ENCODE measurements at places on chromosomes 11 and 22.

GRCh38 chr11:78223320-78223954 lies 34.7 kb downstream of the USP35 start:
- no peak for DNase-seq

DNA sequence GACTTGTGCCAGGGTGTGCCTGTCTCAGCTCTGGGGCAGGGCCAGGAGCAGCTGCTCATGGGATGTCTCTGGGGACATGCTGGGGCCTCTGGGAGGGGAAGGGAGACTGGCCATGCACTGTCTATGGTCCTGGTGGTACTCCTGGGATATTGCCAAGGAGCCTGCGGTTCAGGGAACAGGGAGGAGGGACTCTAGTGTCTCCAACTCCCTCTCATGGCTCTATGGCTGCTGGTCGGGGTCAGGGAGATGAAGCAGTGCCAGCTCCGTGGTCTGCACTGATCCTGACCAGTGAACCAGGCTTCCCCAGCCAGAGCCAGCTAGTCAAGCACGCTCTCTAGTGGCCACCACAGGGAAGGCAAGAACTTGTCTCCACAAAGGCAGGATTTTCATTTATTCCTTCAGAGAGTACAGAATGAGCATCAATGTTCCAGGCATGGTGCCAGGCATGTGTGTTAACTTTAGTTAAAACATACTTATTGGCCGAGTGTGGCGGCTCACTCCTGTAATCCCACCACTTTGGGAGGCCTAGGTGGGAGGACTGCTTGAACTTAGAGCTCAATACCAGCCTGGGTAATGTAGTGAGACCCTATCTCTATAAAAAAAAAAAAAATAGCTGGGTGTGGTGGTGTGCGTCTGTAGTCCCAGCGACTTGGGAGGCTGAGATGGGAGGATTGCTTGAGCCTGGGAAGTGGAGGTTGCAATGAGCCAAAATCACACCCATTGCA lies 2.5 kb upstream of the BEST1 start:
- DNase-seq: peak; percentile 84

DNA sequence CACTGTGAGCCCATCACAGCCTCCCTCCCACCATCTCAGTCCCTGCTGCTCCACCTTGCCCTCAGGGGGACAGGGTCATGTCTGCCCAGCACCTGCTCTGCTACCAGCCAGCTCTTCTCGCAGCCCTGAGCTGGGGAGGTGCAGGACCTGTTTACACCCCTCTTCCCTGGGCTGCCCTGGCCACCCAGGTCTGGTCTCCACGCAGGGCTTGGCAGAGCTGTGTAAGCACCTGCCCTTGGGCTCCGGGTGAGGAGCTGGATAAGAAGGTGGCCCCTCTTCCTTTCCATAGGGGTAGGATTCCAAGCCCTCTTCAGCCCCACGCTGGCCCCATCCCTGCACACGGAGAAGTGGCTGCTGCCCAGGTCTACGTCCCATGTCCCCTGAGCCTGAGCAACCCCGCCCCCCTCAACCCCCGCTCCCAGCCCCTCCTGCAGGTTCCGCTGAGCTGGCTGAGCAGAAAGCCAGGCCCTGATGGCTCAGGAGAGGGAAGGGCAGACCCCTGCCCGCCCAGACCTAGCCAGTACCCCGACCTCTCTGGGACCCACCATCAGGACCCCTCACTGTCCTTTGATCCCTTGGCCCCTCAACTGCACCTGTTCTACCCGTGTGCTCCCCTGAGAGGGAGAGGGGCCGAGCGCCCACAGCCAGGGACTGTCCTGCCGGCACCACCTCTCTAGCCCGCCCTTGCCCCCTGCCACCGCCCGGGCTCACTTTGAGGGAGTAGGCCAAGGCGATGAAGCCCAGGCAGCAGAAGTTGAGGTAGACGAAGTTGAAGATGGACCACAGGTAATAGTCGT lies 3.2 kb downstream of the IFITM10 start:
- DNase-seq: no peak

GRCh38 chr11:116176484-116177005 lies 596.2 kb downstream of the BUD13 start:
- DNase-seq: no peak

- no peak for DNase-seq
Observed at GRCh38 chr11:89493431-89493830, 2.3 kb upstream of the NOX4 start.

GRCh38 chr11:44338698-44339529 lies 29.0 kb upstream of the ALX4 start:
- no peak for DNase-seq

- no peak for DNase-seq
Observed at GRCh38 chr11:128616161-128616560, 28.8 kb upstream of the ETS1 start.

DNA sequence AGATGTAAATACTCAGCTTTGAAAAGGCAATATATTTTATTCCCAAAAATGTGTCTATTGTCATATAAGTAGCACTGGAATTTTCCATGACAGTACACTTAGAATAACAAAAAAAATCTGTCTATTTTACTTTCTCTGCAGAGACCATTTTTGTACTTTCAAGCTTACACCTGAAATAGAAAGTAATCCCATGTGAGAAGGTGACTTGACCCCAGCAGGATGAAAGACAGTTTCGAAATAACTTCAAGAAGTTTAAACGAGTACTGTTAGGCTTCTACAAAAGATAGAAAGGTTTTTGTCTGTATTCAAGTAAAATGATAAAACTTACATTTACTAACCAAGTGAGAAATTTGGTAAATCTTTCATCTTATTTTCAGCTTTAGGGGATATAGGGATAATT lies 259.9 kb upstream of the CTSC start:
- no peak for DNase-seq

- no peak for DNase-seq
Observed at GRCh38 chr11:26018336-26018735, 313.6 kb upstream of the ANO3 start.

DNA sequence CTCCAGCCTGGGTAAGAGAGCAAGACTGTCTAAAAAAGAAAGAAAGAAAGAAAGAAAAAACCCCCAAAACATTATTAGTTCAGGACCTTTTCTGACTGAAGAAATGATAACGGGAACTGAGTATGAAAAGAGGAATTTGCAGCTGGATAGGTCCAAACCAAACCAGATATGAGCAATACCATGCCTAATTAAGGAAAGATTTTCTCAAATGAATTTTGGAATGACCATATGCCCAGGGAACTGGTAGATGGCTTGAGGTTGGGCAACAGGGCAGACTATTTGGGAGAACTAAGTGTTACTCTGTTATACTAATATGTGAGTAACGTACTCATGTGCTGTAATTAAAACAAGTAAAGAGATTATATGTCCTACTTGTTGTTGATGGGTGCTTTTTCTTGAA lies 186.1 kb downstream of the TMEM135 start:
- DNase-seq: no peak

GRCh38 chr11:12827929-12828812 lies 153.9 kb downstream of the TEAD1 start:
- no peak for DNase-seq

GRCh38 chr22:45329530-45329936 lies 19.8 kb downstream of the FAM118A start:
- no peak for DNase-seq

- no peak for DNase-seq
Observed at GRCh38 chr11:69551963-69552362, 70.5 kb downstream of the LINC01488 start.

DNA sequence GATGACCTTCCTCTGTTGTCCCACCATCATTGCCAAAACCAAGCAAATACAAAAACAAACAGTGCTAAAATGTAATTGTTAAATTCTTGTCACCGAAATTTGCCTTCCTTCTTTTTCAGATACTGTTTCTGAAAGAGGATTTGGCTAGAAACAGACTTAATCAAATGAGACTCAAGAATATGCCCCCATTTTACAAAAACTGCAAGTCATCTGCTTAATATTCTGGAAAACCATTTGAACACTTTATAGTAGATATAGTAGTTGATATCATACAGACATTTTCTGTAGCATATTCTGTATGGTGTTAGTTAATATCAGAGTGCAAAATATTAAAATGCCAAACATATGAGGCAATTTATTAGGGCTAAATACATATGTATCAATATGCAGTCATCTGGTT lies 3.5 kb downstream of the OR5M1 start:
- DNase-seq: no peak

DNA sequence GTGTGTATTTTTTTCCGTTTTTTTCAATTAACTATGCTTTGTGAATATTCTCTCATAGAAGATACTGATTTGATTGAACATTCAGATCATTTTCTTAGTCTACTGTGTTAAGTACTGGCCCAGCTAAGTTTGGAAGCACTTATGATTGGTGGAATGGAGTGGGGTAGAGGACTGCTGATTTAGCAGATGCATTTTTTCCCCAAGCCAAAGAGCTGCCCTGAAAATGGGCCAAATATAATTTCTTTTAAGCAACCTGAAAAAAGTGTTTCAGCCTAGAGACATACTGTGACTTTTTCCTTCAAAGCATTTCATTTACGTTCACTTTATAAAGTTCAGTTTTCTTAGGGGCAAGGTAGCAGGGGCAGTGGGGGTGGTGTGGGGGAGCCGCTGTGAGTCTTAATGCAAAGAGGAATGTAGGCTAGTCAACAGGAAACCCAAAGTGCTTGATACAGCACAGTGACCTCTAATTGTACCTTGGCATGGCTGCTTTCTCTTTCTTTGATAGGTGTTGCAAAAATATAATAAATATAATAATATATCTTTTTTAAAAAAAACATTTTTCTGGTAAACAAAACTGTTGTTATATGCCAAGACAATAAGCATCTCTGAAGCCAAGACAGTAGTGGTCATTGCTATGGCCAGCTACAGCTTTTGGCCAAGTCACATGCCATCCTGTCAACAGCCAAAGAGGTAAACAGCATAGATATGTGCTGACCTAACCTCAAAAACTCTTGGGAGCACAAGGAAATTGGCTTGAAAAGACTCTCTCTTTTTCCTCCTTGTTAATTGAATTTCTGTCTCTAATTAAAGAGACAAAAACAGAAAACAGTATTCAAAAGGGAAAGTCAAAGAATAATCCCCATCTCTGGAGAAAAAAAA lies 58.8 kb downstream of the LIF start:
- DNase-seq: no peak

DNA sequence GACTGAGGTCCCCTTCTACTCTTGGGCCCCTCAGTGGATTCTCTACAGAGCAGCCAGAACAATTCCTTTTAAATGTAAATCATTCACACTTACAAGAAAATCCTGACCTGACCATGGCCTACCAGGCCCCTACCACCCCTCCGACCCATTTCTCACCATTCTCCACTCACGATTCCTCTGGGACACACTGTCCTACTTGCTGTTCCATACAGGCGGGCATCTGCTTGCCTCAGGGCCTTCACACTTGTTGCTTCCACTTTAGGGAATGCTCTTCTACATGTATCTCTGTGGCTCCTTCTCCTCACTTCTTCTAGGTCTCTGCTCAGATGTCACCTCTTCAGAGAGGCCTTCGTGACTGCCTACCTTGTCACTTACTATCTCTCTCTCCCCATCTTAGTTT lies 3.4 kb downstream of the USH1C start:
- no peak for DNase-seq

DNA sequence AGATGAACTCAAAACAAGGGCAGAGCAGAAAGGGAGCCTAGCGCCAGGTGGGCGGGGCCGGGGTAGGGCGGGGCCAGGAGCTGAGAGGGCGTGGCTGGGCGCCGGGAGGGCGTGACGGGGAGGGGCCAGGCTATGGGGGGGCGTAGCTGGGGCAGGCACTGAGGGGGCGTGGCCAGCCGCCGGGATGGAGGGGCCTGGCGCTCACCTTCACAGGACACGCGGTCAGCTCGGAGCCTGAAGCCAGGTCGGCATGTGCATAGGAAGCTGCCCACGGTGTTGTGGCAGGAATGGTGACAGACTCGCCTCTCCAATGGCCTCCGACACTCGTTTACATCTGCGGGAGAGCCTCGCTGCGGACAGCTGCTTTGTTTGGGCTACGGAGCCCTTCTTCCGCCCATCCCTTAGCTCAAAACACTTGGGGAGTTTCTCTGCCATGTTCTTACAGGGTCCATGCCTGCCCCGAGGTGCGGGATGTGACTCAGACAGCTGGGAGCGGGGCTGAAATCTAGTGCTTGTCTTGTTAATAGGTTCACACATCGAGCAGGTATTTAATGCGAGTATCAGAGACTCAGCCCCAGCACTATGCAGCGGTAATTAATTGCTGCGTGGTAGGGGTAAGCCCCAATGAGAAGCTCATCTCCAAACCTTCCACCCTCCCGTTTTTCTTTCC lies 13.4 kb downstream of the VWCE start:
- DNase-seq: peak; percentile 65

DNA sequence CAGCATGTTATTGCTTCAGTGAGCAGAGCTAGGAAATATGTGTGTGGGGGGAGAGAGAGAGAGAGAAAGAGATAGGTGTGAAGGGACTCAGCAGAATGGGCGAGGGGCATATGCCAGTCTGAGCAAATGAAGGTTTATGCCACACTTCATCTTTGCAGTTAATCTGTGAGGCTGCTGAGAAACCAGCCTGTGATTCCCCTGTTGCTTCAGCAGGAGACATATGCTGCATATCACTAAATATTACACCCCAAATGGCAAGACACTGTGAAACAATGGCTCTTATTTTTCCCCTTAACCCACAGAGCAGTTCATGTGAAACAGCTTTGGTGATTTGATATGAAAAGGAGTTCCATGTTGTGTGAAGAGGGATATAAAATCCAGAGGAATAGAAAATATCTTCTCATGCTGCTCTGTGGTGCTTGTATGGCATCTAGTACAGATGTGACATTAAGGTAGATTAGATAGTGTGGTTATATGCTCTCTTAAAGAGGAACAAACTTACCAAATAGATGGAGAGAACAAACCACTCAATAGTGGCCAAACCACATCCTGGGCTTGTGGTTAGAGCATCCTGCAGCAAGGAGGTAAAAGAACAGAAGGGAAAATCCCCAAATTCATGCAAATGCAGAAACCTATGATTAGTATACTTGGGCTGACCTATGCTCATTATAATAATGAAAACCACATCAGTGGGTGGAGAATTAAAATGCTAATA lies 864.2 kb downstream of the FAM181B start:
- DNase-seq: peak; percentile 95

- DNase-seq: peak; percentile 71
Observed at GRCh38 chr11:95715777-95716241, 73.8 kb downstream of the FAM76B start.

- DNase-seq: peak; percentile 18
Observed at GRCh38 chr11:81674211-81674610, 1059.5 kb downstream of the FAM181B start.

- DNase-seq: no peak
Observed at GRCh38 chr11:18723991-18724390, 2.0 kb downstream of the IGSF22 start.

DNA sequence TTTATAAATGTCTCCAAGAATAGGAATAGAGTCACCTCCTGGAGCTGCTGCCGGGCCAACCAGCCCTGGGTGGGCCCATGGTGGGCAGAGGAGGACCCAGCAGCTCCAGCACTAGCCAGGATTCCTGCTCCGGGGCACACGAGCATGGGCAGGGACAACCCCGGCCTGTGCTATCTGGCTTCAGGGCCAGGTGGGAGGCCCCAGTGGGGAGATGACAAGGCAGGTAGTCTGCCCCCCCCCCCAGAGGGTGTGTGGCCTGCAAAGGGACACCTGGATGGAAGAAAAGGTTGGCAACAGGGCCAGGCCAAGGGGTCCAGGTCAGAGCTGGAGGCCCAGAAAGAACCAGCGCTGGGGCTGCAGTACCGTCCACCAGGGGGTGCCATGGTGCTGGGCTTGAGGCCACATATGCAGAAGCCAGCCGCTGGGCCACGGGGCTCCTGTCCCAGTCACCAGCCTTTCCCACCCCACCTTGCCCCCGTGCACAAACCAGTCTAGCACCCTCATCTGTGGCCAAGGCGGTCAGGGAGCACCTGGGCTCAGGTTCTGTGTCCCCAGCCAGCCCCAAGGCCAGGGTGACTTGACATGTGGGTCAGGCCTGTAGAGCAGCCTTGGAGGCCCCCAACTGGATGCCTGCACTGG lies 3.4 kb downstream of the TSPAN32 start:
- peak; percentile 86 for DNase-seq

- peak; percentile 76 for DNase-seq
Observed at GRCh38 chr11:6737872-6738466, 33.8 kb downstream of the OR2AG2 start.
